Osteocyte (in vitro differentiated cells): ENCODE measurements at places on chromosomes 7 and 10. TPM values are rescaled to one million over a fixed set of nuclear protein-coding genes. Genes with fewer than 3 reads are reported as not detected.

The ALDH18A1 gene
- total RNA-seq, result 97.3 and 111 TPM in 2 replicates

The SDK1 gene
- total RNA-seq, result 5.4 and 5.6 TPM in 2 replicates

The CYP3A7 gene
- total RNA-seq, result not detected in 2 replicates

The YAE1 gene
- 19.1 and 19.3 TPM in 2 replicates for total RNA-seq

The SLC26A3 gene
- not detected in 2 replicates for total RNA-seq

The SPDYE2 gene
- total RNA-seq, result not detected in 2 replicates

The IL2RA gene
- total RNA-seq, result not detected in 2 replicates

The AASS gene
- 20.5 and 21.3 TPM in 2 replicates for total RNA-seq

The LRRC18 gene
- not detected in 2 replicates for total RNA-seq

DNA sequence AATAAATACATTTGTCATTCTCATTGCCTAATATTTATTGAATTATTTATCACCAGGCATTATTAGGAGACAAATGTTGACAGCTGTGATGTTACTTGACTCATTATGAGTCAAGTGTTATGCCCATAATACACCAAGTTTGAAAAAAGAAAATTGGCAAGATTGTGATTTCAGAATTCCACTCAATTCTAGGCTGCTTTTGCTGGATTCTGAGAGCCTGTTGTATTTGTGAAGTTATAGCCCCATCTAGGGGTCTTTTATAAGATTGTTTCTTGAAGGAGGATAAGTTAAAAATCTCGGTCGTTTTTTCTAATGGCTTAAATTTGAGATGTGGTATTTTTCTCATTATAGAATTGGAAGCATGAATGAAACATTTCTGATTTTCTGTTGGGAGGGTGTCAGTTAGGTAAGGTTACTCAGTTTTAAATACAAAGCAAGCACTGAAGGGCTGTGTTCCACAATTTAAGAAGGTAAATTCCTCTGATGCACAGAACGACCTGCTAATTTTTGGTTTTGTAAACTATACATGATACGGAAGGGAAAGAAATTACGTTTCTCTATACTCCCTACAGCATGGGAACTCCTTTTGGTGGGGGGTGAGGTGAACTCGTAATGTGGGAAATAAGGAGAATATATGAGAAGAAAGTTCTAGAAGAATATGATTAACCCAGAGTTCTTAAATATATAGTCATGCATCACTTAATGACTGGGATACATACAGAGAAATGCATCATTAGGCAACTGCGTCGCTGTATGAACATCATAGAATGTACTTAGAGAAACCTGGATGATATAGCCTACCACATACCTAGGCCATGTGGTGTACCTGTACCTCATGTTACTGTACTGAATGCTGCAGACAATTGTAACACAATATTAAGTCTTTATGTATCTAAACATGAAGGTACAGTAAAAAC, 2.6 kb downstream of the STK31 start:
- no peaks in the 10 kb centered on the region for H3K27me3 ChIP-seq
- no peak for DNase-seq

DNA sequence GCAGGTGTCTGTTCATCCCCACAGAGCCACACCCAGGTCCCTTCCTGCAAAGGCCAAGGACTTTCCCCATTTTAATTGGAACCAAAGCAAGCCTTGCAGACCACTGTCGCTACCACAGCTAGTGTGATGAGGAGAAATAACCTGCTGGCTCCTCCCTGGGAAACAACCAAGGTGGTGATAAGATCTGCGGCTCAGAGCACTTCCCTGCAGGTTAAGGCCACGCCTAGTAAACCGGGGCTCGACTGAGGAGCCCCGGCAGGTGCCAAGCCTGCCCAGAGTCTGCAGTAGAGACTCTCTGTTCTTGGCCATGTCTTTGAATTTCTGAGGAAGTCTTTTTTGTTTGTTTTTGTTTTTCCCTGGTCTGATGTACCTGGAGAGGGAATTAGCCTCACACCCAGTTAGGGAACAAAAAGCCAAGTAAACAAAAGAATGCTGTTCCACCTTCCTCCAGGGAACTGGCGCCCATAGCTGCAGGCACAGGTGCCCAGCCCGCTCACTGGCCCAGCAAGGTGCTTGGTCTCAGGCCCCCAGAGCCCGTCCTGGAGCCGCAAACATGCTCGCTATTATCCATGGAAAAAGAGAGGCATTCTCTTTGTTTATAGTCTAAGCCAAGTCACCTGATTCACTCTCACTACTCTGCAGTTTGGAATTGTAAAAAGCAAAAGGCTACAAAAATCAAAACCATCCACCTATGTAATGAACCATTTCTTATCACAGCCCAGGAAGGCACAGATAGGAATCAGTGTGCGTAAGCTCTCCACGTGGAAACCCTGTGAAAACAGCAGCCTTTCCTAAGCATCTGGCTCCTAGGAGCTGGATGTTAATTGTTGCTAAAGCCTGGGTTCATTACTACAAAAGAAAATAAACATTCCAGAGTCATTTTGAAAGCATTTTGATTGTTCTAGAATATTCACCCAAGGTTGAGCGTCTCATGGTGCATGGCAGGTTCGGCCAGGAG, 2.7 kb downstream of the GPR146 start:
- peaks cover 23% of the 10 kb centered on the region for H3K4me1 ChIP-seq
- H3K36me3 ChIP-seq, result no peaks in the 10 kb centered on the region
- no peak overlapping the region for H3K27ac ChIP-seq
- DNase-seq, result no peak
- H3K4me3 ChIP-seq, result no peak overlapping the region

GRCh38 chr10:129400426-129400825, 66.6 kb upstream of the MGMT start:
- no peaks in the 10 kb centered on the region for H3K4me1 ChIP-seq
- no peak overlapping the region for H3K27ac ChIP-seq
- no peak for DNase-seq
- H3K27me3 ChIP-seq, result no peaks in the 10 kb centered on the region
- no peak overlapping the region for H3K4me3 ChIP-seq

- no peak overlapping the region for H3K27ac ChIP-seq
- DNase-seq, result no peak
- no peak overlapping the region for H3K4me3 ChIP-seq
- no peaks in the 10 kb centered on the region for H3K4me1 ChIP-seq
- H3K36me3 ChIP-seq, result no peaks in the 10 kb centered on the region
Measured at GRCh38 chr7:142984297-142984696, 22.1 kb upstream of the KEL start.

DNA sequence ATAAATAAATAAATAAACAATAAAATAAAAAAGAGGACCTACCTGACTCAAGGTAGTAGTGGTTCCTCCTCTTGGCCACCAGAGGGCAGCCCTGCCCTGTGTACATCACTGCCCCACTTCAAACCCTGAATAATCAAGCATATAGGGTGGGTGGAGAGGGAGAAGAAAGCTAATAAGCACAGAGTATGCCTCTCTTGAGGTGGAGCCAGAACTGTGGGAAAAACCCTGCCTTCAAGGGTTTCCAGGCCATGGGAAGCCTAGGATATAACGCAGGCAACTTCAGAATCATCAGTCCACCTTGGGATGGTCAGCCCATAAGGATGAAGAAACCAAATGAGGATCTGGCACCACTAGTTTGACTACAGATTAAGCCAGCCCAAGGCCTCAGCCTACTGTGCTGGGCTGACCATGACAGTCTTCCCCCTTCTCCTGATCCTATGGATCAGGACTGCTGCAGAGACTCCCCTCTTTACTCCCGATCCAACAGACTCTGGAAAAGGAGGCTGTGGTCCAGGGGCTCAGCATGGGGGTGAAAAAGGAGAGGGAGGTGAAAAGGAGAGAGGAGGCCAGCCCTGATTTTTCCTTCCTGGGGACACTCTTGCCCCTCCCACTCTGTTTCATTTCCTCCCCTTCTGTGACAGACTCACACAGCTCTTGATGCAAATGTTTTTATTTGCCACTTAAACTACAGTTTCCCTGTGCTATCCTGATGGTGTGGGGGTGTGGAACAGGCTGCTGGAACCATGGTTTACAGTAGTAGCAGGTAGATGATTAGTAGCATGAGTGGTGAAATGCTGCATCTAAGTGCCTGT, 10.1 kb downstream of the AVPI1 start:
- H3K4me1 ChIP-seq, result peaks cover 2% of the 10 kb centered on the region
- H3K27ac ChIP-seq, result no peak overlapping the region
- H3K27me3 ChIP-seq, result no peaks in the 10 kb centered on the region
- H3K4me3 ChIP-seq, result no peak overlapping the region
- peaks cover 26% of the 10 kb centered on the region for H3K36me3 ChIP-seq

DNA sequence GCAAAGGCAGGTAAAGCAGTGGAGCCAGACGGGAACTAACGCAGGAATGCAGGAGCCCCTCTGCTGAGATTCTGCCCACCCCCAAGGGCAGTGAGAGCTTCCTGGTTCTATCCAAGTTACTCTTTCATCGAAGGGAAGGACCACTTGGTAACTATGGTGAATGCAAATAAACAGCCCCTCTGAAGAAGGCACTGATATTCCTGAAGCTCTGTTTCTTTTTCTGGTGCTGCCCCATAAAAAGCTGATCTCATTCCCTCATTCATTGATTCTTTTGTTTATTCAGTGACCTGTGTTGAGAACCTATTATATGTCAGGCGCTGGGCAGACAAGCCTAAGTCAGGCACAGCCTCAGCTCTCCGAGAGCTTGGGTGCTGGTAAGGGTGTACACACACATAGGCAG, 217.3 kb downstream of the SNX10 start:
- no peaks in the 10 kb centered on the region for H3K27me3 ChIP-seq
- no peak for DNase-seq
- H3K27ac ChIP-seq, result no peak overlapping the region
- no peak overlapping the region for H3K4me3 ChIP-seq
- no peaks in the 10 kb centered on the region for H3K4me1 ChIP-seq

DNA sequence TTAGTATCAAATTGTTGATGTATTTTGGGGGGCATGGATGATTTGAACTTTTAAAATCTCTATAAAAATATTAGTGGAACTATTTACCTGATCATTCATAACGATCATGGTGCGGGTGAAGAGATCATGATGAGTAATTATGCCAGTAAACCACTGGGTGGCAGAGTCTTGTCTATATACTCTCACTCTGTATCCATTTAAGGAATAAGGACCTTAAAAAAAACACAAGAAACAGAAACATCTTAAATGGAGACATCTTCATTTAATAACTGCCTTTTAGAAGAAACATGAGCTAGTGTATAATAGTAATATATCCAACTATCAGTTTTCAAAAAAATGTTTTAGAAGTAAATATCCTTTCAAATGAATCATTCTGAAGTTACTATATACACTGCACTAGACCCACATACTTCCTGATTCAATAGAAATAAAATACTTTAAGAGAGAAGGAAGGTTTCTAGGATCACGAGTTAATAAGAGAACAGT, 84.0 kb downstream of the NRBF2 start:
- no peak overlapping the region for H3K4me3 ChIP-seq
- peaks cover 22% of the 10 kb centered on the region for H3K4me1 ChIP-seq
- no peaks in the 10 kb centered on the region for H3K27me3 ChIP-seq
- no peak for DNase-seq
- H3K36me3 ChIP-seq, result peaks cover 34% of the 10 kb centered on the region

- peaks cover 16% of the 10 kb centered on the region for H3K4me1 ChIP-seq
- H3K27me3 ChIP-seq, result no peaks in the 10 kb centered on the region
- peaks cover 33% of the 10 kb centered on the region for H3K36me3 ChIP-seq
- peak overlapping the region; percentile 62 for H3K27ac ChIP-seq
Measured at GRCh38 chr10:124999433-125000365, 57.8 kb downstream of the ZRANB1 start.

GRCh38 chr10:78905957-78906308, 162.8 kb upstream of the ZMIZ1 start:
- DNase-seq, result peak; percentile 79
- H3K4me3 ChIP-seq, result no peak overlapping the region
- peaks cover 6% of the 10 kb centered on the region for H3K27me3 ChIP-seq
- no peak overlapping the region for H3K27ac ChIP-seq
- H3K36me3 ChIP-seq, result no peaks in the 10 kb centered on the region
- H3K4me1 ChIP-seq, result peaks cover 16% of the 10 kb centered on the region
